ENCODE measurements at places on chromosomes 1 and 21.
A peak's percentile ranks its signal among the peaks of the same experiment; 100 is the strongest.

DNA sequence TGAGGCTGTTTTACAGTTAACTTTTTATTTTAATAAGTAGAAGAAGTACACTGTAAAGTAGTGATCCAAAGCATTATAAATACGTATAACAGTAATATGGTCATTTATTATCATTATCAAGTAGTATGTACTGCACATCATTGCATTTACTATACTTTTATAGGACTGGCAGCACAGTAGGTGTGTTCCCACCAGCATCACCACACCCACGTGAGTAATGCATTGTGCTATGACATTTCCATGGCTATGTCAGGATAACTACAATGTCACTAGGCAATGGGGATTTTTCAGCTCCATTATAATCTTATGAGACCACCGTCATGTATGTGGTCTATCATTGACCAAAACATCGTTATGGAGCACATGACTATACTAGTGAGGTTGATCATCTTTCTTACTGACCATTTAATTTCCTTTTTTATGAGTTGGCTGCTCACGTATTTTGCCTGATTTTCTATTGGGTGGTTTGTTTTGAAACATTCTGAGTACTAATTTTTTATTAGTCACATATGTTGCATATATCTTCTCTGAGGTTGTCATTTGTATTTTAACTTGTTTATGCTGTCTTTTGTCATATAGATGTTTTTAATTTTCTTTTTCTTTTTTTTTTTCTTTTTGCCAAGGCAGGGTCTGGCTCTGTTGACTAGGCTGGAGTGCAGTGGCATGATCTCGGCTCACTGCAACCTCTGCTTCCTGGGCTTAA is 25.3 kb upstream of the SHCBP1L start:
- no peak for DNase-seq

DNA sequence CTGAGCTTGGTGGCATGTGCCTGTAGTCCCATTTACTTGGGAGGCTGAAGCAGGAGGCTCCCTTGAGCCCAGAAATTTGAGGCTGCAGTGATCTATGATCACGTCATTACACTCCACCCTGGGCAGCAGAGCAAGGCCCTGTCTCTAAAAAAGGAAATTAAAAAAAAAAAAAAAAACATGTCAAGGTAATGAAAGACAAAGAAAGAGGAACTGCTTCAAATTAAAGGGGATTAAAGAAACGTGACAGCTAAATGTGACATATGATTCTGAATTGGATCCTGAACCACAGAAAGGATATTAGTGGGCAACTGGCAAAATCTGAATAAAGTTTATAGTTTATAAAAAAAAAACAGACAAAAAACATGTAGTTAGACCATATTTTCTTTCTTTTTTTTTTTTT is 3.8 kb upstream of the C2CD4D start:
- DNase-seq = no peak

DNA sequence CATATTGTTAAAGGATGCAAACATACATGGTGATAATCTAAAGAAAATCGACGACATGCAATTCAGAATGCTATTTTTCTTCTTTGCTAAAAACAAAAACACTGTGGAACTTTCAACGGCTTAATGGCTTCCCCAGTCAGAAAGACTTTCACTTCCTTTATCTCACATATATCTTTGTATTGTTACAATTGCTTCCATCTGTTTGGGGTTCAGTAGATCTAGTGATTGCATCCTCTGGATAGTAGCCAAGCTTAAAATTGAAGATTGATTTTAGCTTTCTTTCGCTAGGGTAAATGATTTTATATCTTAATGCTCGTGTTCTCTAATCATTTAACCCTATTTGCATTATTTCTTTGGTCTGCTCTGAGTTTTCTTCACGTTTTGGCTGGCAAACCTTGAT is 31.8 kb upstream of the ADAMTS1 start:
- no peak for DNase-seq

- DNase-seq = no peak
Observed at GRCh38 chr1:214271174-214271858, 9.6 kb upstream of the SMYD2 start.

GRCh38 chr1:179785031-179785431 is 41.9 kb downstream of the FAM163A start:
- no peak for DNase-seq

DNA sequence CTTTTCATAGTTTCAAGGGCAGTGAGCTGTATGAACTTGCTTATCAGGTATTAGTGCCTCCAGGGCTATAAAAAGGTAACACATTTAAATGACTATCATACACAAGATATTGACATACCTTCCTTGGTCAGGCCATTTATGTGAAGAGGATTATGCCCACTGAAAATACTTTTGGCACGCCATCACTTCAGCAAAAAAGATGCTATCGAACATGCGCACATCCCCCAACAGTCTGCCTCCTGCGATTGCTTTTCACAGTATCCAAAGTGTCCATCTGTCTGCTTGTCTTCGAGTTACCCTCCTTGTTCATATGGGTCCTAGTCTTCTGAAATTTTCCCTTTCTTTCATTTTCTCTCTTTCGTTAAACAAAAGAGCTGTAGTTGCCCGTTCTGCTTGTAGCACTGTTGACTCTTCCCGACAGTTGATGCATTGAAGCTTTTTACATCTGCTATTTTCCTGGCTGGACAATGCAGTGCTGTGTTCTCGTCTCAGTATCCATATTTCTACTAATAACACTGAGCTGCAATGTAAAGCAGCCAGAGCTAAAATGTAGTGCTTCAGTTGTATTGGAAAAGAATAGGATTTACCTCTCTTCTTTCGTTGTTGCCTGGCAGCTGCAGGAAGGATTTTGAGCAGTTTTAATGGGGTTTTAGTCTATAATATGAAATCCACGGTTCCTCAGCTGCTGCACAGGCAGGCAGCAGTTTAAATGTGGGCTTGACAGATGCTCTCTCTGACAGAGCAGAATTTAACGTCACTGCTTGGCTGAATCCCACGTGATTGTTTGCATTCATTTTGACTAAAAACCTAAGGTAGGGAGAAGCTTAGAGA is at the start of gene B3GALT2:
B3GALT2 (minus strand) TSS at position 713 of the 831 bp plus-strand sequence. CDS start 5,051 bp downstream, outside the sequence.
- peak; percentile 47 for DNase-seq

DNA sequence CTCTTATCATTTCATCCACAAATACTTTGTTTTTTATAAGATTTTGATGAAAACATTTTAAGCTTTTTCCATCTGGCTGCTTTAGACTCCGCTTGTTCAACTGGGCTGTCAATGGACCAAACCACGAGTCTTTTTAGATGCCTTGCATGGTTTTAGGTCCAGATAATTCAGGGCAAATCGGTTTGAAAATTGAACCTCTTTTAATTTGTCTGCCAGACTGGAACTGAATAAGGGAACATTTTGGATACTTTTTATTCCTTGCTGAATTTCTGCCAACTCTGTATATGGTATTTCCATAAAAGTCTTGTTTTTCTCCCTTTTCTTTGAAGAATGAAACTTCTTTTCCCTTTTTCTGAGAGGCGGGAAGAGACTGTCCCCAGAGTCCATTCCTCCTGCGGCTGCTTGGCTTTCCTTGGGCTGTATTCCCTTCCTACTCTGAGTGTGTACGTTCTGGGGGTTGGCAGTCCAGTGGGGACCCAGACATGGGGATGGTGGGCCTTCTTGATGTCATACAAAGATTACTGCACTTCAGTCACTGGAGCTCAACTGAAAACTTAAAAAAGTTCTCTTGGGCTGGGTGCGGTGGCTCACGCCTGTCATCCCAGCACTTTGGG is 46.5 kb upstream of the CNN3 start:
- peak; percentile 73 for DNase-seq

DNA sequence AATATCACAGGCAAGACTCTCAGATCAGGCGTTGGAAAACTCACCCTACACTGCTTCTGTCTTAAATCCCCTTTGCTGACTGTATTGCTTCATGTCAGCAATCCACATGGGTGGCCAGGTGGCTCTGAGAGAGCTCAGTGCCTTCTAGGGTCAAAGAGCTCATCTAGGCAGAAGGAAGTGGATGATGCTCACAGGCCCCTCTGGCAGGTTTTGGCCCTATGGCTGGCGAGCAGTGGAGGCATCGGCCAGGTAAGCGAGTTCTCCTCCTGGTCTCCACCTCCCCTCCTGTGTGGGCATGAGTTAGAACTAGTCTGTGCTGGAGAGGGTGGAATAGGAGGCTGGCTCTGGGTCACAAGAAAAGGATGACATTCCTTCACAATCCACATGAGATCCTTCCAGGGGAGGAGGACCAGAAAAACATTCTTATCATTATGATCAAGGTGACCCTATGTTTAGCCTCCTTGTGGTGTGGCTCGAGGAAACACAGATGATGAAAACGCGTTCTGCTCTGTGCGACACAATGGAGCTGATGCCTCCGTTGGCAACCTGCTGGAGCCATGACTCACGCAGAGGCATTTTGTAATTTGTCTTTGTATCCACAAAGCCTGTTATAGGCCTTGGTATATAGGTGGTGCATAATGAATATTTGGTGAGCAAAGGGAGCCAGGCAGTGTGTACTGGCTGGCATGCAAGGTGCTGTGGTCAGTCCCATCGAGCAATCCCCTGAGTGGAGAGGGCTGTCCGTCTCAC is 264.6 kb upstream of the RAB4A start:
- no peak for DNase-seq

GRCh38 chr21:44800971-44801467 is 601 bp downstream of the UBE2G2 start:
- DNase-seq = peak; percentile 32

DNA sequence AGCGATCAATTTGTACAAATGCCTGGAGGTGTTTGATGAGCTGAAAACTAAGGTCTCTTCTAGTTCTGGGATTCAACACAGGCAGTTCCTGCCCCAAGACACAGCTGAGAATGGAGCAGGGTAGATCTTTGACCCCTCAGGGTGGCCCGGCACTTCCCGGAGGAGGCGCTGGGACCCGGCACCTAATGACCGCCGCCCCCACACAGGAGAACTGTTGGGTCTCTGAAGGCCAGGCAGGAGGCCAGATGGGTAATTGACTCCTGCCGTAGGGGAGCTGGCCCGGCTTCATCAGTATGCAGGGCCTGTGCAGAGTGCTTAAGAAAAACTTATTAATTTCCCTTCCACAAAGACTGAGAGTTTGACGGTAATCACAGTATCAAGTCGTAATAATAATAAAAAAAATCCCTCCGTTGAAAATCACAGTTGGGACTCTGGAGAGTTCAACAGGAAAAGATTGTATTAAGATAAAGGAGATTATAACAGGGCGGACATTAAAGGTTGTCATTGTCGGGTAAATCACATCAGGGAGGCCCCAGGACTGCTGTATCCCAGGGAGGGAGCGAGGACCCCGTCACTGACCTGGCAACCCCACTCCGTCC is 51.7 kb downstream of the UBIAD1 start:
- DNase-seq = no peak

DNA sequence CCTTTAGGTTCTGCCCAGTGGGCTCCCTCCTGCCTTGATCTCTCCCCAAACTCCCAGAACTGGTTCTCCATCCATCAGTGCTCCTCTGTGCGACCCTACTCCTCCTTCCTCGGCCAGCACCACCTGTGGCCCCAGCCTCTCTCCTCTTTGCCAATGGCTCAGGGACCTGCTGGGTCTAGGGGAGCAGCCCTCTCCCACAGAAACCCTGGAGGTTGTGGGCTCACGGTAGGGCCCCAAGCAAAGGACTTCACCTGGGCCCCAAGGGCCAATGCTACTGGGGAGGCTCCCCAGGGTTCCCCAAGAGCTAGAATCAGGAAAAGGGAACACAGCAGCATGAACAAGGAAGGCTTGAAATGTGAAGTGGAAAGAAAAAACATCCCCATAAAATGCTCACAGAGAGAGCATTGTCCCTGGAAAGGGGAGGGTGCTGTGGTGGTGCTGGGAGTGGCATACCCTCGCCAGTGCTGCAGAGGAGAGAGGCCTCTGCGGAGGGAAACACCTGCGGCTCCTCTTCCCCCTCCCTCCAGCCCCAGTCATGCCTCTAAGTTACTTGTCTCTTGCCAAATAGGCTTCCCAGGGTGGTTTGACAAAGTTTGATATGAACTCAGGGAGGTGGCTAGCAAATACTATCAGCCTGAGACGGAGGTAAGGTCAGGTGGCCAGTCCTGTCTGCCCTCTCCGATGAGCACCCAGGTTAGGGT is 2.5 kb downstream of the TMEM63A start:
- DNase-seq = no peak

- DNase-seq = no peak
Observed at GRCh38 chr1:43620956-43621355, 29.0 kb upstream of the KDM4A start.

DNA sequence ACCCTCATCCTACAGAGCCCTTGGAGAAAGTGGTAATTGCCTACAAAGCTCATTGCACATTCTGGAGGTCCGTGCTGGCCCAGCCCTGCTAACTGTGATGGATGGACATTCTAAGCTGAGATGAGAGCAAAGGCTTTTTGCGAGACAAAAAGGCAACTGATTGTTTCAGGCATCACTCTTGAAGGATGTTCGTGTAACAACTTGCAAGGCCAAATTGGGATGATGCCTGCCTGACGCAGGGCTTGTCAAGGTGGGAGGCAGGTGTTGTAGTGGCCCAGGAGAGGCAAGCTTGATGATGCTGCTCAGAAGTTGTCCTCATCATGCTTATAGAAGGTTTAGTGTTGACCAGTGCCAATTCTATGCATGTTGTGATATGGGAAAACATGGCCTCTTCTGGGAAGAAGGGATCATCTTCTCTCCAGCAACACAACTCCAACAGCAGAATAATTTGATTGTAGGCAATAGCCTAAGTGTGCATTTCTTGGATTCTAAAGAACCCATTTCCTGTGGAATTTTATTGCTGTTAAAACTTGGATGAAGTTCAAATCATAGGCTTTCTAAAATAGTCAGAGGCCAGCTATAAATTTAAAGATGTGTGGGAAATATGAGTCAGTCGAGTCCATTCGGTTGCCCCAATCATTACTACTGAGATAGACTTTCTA is 102.5 kb upstream of the COA6 start:
- peak; percentile 6 for DNase-seq

GRCh38 chr1:89812992-89813391 is 7.8 kb upstream of the LRRC8D start:
- DNase-seq = peak; percentile 58

DNA sequence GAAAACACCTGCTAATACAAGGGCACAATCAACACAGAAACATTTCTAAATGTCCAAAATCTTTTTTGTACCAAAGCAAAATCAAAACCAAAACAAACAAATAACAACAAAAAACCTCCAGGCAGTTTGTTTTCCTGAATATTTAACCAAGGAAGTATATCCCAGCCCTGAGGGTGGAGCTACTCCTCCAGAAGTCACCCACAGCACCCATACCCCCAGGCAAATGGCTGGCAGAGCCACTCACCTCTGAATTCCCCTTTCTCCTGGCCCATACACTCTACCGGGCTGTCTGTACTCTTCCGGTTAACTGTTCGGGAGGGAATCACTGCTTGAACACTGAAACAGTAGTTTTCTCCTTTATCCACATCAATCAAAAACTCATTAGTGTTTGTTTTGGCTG is 9.5 kb downstream of the F3 start:
- DNase-seq = no peak

GRCh38 chr1:1098681-1099421 is 17.0 kb downstream of the C1orf159 start:
- DNase-seq = no peak

- DNase-seq = no peak
Observed at GRCh38 chr1:2978691-2979190, 42.5 kb upstream of the ACTRT2 start.

- no peak for DNase-seq
Observed at GRCh38 chr21:33070998-33071769, 1.2 kb downstream of the OLIG1 start.

GRCh38 chr1:99758073-99758511 is 8.3 kb downstream of the FRRS1 start:
- DNase-seq = peak; percentile 7

GRCh38 chr1:216502528-216503162 is 79.4 kb upstream of the USH2A start:
- no peak for DNase-seq

Measured in AG10803 (cell line).